Stimulated activated CD4-positive, alpha-beta T cell treated with anti-CD3 and anti-CD28 coated beads, Interleukin-1b, Interleukin-23, amount 100 ng/mL, for 4 hours (primary cell): ENCODE measurements at places on chromosomes 16 and 17.

- no peak for DNase-seq
These were observed 5.7 kb downstream of the DUSP3 start for GRCh38 chr17:43772877-43773648.

DNA sequence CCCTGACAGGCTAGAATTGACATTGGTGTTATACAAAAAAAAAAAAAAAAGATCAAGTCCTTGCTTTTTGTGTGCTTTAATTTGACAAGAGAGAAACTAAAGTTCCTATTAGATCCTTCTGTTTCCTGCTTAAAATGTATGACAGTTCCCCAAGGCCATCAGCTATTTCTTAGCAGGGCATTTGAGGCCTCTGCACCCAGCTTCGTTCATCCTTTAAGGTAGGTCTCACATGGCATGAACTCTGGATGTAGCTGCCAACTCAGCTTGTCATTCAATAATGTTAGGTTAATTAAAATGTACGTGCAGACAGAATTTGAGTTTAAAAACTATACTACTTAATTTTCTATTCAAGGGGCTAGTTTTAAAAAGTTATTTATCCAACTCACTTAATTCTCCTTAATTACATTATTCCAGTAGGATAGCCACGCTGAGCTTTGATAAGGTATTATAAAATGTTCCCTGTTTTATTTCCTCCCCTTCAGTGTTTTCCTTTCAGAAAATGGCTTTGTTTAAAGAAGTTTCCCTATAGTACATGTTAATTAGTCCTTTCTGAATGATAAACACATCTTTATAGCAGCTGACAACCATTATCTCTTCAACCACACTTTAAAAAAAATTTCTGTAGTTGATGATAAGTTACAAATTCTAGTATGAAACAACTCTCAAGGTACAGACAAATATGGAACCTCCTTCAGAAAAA, 1.2 kb upstream of the RFFL start:
- no peak for DNase-seq

GRCh38 chr16:57137043-57137442, 44.7 kb downstream of the CPNE2 start:
- DNase-seq = no peak

DNA sequence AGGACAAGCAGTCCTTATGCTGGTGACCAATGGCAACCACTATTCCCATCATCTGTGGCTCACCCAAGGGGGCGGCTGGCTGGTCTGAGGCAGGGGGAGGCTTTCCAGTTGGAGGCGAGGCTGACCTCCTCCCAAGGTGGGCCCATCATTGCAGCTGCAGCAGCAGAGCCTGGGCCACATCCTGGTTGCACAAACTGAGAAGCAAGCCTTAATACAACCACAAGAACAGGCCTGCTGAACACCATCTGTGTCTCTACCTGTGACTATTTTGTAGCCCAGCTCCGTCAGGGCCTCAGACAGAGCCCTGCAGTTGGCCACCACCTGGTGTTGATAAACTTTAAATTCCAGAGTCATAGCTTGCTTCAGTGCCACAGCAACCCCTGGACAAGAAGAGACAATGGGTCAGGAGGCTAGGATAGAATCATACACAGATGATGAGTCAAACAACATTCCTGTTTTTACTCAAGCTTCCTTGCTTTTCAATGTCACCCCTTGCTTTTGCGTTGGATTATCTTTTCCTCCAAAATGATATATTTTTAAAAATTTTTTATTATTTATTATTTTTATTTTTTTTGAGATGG, 17.9 kb downstream of the SMCR8 start:
- no peak for DNase-seq

GRCh38 chr17:33234930-33235685, 58.0 kb downstream of the ASIC2 start:
- DNase-seq = no peak

GRCh38 chr17:5516060-5516792, 29.9 kb downstream of the MIS12 start:
- no peak for DNase-seq

DNA sequence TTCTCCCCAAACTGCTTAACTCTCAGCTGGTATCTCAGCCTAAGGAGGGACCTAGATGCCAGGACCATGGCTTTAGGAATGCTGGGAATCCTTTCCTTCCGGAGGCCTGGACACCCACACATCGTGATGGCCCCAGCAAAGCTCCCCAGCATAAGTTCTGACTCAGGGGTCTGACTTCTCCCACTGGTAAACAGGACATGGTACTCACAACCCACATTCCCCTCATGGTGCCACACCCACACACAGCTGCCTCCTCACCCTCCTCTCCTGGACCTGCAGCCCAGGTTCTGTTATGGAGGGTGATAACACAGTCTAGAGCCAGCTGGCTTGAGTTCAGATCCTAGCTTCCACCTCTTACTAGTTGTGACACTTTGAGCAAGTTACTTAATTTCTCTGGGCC, 719 bp upstream of the RNF227 start:
- no peak for DNase-seq

- no peak for DNase-seq
These were observed 73.2 kb upstream of the CDH5 start for GRCh38 chr16:66293207-66293735.

GRCh38 chr16:51359141-51359955, 208.3 kb upstream of the SALL1 start:
- no peak for DNase-seq

GRCh38 chr16:76303637-76304314, 26.6 kb downstream of the CNTNAP4 start:
- DNase-seq = no peak

GRCh38 chr17:3848229-3848835, 2.3 kb upstream of the NCBP3 start:
- DNase-seq = no peak

DNA sequence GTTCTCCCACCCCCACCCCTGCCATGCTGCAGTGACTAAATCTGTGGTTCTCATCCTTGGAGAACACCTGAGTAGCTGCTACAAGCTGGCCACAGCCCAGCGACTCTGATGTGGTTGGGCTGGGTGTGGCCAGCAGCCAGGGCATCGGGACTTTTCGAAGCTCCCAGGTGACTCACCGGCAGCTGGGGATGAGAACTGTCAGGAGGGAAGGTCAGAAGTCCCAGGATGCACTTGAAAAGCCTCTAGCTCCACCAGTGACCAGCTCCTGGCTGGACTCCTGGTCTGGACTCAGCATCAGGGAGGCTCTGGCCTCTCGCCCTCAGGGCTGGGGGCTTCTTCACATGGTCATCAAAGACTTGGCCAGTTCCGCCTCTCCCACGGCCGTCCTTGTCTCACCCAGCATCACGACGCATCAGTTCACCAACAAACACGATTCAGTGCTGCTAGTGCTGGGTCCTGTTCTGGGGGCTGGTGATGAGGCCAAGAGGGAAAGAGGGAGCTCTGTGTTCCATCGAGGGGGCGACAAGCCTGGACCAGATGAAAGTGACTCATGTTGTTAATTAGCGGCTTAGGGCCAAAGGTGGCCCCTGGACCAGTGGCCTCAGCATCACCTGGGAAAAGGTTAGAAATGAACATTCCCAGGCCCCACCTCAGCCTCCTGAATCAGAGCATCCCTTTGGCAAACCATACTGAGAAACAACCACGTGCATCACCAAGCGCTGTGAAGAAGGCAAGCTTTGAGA, 3.9 kb upstream of the C17orf99 start:
- DNase-seq = no peak

DNA sequence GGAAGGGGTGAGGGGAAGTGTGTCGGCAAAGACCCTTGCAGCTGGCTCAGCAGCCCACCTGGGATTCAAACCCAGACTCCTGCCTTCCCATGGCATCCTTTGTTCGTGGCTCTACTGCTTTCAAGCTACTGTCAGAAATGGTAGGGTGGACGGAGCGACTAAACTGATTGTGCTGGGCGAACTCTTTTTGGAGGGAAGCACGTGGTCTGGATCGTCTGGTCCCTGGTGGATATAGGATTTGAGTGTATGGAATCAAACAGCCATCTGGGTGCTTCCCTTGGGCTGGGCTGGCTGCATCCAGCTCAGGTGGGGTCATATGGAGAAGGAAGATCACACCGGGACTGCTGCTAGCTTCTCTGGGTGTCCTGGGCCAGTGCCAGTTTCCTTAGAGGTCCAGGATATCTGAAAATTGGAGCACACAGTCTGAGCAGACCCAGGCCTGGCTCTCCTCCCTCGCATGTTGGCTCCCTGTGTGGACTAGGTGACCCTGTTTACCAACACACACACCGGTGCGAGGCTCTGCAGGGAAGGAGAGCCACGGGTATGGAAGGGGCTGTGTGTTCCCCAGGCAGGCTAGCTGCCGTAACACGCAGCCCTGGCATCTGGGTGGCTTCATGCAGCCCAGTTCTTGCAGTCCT, 8.6 kb downstream of the CMIP start:
- DNase-seq = no peak

DNA sequence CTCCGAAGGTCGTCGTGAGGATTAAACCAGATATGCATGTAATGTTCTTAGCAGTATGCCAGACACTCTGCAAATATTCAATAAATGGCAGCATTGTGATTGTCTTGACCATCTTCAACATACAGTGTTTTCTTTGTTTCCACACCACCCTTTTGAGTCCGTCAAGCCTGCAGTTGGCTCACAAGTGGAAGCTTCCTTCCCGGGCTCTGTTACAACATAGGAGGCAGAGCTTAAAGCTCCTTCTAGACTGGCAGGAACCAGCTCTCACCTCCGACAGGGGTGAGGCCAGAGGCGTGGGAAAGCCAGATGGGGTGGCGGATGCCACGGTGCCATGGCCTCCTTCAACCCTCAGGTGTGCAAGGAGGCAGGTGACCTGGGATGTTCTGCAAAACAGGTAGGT, 138.3 kb downstream of the FOXL1 start:
- no peak for DNase-seq

DNA sequence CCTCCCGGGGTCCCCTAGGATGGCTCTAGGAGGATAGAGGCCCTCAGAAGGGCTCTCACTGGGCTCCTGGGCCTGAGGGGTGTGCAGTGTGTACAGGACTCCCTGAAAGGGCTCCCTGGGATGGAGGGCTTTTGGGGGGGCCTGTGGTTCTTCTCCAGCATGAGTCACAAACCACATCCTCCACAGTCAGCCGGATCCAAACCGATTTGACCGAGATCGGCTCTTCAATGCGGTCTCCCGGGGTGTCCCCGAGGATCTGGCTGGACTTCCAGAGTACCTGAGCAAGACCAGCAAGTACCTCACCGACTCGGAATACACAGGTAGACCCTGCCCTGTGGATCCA, 4.5 kb downstream of the TRPV2 start:
- no peak for DNase-seq

GRCh38 chr16:85898521-85899442, at the start of gene IRF8:
Gene IRF8, plus strand, starts transcription at chr16:85899162. Its CDS starts 3,854 bp downstream, at chr16:85903016.
- DNase-seq = peak; percentile 89

DNA sequence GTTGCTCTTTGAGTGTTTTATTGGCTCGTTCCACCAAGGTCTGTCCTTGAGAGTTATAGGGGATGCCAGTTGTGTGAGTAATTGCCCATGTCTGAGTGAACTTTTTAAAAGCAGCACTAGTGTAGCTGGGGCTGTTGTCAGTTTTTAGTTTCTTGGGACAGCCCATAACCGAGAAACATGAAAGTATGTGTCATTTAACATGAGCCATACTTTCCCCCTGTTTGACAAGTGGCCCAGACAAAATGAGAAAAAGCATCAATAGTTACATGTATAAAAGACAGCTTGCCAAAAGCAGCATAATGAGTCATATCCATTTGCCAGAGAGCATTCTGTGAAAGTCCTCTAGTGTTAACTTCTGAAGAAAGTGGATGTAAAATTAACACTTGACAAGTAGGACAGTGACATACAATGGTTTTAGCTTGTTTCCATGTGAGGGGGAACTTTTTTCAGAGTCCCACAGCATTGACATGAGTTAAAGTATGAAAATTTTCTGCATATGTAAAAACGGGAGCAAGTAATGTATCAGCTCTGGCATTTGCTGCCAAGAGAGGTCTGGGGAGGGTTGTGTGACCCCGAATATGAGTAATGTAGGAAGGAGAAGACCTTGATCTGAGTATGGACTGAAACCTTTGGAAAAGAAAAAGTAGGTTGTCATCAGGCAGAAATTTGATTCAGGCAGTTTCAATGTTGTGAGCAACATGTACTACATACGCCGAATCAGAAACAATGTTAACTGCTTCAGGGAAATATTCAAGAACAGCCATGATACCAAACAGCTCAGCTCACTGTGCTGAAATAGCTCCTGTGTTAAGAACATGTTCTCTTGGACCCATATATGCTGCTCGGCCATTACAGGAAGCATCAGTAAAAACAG, 56.8 kb upstream of the ARL4D start:
- no peak for DNase-seq

DNA sequence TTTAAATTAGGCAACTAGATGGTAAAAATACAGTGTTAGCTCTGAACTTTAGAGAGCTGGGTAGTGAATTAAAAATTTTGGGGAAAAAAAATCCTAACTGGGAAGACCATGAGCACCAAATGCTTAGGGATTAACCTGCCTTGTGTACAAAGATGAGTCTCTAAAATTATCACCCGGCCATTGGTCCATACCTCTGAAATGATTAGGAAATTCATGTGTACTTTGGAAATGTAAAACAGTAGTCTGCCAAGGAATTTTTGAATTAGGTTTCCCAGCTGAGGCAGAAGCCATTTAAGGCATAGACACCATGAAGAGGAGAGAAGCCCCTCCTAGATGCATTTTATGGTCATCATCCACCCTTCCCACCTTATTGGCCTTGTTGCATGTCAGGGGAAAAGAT, 670.5 kb upstream of the SALL1 start:
- DNase-seq = no peak

- no peak for DNase-seq
These were observed 49.0 kb upstream of the ZNF750 start for GRCh38 chr17:82888583-82889495.

GRCh38 chr17:59830846-59831486, 61.8 kb downstream of the TUBD1 start:
- no peak for DNase-seq

GRCh38 chr16:69909760-69910159, 41.4 kb upstream of the CLEC18A start:
- DNase-seq = no peak

GRCh38 chr16:81649561-81650184, 129.4 kb upstream of the PLCG2 start:
- DNase-seq = no peak

DNA sequence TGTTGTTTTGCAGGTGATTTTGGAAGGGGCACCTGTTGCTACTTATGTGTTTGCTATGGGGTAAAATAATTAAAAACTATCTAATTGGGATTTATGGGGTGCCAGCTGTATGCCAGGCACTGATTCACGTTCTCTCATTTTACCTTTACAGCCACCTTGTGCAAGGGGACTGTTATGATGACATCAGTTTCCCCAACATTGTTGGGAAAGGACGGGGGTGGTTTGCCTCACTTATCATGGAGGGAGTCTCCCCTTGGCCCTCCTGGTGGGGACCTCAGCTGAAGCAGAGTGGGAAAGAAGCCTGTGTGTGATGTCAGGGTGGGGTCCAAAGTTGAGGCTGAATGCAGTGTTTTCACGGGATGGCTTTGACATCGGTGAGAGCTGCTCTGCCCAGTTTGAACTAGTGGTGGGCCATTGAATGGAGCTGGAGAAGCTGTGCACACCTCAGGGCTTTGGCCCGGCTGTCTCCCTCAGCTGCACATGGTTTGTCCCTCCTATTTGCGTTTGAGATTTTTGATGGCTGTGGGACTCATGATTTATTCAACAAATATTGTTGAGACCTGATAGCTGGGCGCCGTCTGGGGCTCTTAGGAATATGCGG, 36.1 kb downstream of the CMIP start:
- no peak for DNase-seq

- DNase-seq = no peak
These were observed 21.8 kb upstream of the CACNG4 start for GRCh38 chr17:66942451-66943264.
